Fibroblast of skin of right quadriceps (primary cell): ENCODE measurements at places on chromosomes 16 and 17.

DNA sequence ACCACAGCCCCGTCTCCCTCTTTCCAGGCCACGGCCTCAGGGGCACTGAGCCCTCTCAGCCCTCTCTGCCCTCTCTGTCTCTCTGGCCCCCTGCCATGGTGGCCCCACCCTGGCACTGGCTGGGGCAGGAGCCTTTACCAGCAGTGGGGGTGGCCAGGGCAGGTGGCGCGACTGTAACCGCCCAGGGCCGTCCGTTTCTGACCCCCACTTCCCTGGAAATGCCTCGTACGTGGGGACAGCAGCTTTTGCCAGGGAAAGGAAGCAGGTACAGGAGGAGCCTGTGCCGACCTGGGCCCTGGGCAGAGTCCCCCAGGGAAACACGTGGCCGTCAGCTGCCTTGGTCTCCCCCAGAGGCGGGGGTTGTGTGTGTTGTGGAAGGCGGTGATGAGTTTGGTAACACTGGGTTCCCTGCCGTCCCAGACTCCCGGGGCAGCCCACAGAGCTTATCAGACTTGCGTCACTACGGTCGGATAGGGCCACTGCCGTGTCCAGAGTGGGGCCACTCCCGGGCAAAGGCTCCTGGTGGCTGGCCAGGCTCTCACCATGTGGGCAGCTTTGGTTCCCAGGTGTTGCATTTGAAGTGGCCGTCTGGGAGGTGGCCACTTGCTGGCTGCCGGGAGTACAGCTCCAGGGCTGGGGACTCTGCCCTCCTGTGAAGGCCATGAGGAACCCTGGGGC lies 249.3 kb upstream of the CIBAR2 start:
- DNase-seq, result no peak

DNA sequence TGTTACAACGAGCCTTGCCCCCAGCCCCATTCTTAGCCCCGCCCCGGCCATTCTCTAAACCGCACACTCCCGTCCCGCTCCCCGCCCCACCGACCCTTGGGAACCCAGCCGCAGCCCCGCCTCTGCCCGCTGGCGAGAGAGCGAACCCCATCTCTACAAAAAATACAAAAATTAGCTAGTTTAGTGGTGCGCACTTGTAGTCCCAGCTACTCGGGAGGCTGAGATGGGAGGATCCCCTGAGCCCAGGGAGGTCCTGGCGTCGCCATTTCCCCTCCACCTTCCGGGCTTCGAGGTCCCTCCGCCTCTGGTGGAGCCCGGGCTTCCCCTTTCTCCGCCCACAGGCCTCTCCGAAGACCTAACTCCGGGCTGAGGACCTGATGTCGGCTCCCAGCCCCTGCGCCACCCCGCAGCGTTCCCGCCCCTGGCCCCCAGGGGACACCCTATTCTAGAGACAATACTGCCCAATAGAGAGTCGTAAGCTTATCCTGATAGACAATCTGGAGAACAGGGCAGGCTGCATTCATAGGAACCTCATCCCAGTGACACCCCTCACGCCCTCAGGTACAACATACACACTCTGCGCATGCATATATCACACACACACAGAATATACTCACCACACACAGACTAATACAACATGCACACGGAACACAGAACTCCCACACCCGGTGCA lies 480 bp upstream of the PROCA1 start:
- peak; percentile 27 for DNase-seq

GRCh38 chr17:6913608-6914443 lies 82.0 kb upstream of the ALOX12 start:
- DNase-seq, result peak; percentile 58

DNA sequence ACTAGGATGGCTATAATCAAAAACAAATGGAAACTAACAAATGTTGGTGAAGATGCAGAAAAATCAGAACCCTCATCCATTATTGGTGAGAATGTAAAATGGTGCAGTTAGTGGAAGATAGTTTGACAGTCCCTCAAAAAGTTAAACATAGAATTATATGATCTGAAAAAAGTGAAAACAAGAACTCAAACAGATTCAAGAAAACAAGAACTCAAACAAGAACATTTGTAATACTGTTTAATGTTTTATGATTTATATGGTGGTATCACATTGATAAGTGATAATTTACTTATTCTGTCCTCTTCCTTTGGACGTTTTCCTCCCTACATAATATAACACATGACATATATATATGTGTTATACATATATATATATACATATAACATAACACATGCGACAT lies 12.0 kb downstream of the USP31 start:
- DNase-seq, result no peak

DNA sequence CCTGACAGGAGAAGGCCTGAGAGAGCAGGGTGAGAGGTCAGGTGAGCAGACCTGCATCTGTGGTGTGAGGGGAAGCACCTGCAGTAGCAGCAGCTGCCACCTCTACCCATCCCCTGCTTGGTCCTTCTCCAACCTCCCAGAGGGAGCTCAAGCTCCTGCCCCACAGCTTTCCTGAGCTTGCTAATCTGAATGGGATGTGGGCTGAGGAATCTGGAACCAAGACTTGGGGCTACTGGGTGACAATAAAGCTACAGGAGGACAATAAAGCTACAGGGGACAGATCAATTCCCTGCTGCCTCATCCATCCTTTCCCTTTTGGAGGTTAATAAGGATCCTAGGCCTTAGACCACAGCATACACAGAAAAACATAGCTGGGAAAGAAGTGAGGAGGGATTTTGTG lies 4.9 kb upstream of the TBX4 start:
- no peak for DNase-seq

DNA sequence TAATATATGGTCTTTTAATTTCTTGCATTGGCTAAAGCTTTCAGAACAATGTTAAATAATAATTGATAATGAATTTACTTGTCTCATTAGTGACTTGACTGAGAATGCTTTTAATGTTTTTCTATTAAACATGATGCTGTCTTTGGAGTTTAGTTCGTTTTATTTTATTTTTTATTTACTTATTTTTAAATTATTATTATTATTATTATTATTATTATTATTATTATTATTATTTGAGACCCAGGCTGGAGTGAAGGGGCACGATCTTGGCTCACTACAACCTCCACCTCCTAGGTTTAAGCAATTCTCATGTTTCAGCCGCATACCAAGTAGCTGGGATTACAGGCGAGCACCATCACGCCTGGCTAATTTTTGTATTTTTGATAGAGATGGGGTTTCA lies 4.4 kb downstream of the OR3A3 start:
- no peak for DNase-seq

DNA sequence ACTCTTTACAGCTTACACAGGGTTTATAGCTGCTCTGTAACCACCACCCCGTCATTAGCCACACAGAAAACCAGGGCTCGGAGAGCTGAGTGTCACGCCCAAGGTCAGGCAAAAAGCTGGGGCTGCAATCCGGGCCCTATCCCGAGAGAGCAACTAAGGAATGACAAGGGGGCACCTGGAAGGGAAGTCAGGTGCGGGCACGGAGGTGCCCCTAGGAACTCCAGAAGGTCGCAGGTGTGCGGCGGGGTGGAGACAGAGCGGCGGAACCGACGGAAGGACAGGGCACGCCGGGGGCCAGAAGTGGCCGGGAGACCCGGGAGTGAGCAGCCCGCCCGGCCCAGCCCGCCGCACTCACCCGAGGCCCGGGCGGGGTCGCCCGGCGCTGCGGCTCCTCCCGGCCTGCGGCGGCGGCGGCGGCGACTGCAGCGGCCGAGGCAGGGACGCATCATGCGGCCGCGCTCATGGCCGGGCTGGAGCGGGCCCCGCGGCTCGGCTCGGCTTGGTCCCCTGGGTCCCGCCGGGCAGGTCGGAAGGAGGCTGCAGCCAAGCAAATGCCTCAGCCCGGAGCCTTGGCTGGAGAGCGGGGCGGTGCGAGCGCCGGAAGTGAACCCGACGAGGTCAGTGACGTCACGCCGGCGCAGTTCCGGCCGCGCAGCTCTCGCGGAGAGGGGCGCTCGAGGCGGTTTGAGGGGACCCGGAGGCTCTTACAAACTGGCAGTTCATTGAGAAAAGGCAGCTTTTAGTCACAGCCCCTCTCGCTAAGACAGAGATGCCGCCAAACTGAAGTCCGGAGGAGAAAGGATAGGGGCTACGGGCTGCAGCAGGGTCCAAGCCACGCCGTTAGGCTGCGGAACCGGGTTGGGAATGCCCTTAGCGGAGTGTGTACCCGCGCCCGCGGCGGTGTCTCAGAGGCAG lies at the start of gene ZDHHC7:
TSS of gene ZDHHC7 (minus strand) at position 605 of the 915 bp plus-strand sequence. CDS start 20,917 bp downstream, outside the sequence.
- DNase-seq, result peak; percentile 85

GRCh38 chr17:29352146-29352545 lies 38.0 kb upstream of the TAOK1 start:
- no peak for DNase-seq

DNA sequence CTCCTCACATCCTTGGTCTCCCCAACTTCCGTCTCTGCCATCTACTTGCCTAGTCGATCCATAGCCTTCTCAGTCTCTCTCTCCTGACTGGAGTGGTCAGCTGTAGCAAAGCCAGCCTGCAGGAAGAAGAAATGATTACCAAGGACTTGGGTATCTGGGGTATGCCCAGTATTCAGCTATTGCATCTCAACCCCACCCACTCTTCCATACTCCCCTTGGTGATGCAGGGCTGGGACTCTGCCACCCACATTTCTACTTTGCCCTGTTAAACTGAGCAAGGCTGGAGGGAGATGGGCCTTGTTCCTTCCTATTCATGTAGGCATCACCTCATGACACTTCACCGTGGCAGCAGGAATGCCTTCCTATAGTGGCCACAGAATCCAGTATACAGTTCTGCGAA lies 2.3 kb downstream of the COPRS start:
- no peak for DNase-seq

DNA sequence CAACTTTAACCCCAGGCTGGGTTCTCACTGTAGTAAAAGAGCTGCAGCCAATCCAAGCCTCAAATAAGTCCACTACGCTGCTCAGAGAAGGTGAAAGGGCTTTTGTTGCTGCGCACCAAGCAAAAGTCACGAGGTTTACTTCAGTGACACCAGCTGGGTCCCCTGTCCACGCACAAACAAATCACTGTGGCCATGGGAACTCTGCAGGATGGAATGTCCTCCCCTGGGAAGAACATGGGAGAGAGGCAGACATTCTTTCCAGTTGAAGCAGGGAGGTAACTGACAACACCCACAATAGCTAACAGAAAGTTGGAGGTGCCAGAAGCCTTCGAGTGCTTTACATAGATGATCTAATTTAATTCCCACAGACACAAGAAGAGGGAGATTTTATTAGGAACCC lies 181.9 kb downstream of the PMP22 start:
- DNase-seq, result peak; percentile 7

DNA sequence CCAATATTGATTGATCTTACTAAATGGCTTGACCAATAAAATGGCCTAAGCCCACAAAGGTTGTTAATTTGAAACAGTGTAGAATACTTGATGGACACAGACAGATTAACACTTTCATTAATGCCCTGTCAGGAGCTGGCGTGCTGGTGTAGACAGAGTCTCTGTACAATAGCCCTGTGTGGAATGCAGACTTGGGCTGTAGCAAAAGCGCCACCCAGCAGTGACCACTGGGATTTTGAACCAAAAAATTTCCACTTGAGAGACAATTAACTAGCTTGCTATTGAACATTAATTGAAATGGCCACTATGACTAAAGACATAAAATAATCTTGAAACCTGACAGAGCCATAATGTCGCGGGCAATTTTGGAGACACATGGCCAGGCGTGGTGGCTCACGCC lies 19.7 kb upstream of the GUCY2D start:
- peak; percentile 25 for DNase-seq

GRCh38 chr17:47982091-47982617 lies 11.2 kb downstream of the CDK5RAP3 start:
- DNase-seq, result no peak

- DNase-seq, result peak; percentile 62
These were observed 132.0 kb downstream of the COPRS start for GRCh38 chr17:31726980-31727427.

- DNase-seq, result no peak
These were observed 32.1 kb downstream of the TRIM25 start for GRCh38 chr17:56881685-56882295.

DNA sequence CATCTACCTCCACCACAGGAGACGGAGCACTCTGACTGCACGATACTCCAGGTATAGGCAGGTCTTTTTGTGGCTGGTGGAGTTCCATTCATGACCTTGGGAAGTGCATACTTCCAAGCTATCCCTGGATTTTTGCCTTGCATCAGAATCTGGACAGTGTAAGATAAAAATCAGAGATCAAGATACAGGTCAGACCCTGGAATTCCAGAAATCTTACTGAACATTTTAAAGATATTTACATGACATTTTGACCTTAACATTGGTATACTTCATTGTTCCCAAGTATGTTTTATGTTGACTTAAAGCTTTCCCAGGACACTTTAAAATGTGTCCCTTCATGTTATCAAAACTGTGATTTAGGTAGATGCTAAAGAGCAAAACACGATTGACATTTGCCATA lies 101.0 kb downstream of the SYCE1L start:
- no peak for DNase-seq

- DNase-seq, result no peak
These were observed 313.0 kb upstream of the GOT2 start for GRCh38 chr16:59047114-59047513.

DNA sequence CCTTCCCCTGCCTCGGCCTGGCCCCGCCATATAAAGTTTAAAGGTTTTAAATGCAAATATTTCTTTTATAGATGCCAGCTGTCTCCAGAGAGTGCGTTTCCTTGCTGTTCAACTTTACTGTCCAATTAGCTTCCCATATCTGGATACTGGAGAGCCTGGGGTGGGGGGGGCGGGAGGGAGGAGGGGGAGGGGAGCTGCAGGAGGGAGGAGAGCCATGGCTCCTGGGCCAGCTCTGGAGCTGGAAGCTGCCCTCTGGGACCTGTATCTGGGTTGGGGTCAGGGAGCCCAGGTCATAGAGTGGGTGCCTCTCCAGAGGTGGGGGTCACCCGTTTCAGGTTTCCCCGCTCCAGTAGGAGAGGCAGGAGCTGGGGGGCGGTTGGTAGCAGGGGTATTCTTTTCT lies 6.2 kb upstream of the GSE1 start:
- DNase-seq, result no peak

- DNase-seq, result no peak
These were observed 8.2 kb upstream of the MPP2 start for GRCh38 chr17:43915559-43915958.

GRCh38 chr16:10571354-10571753 lies 9.0 kb downstream of the EMP2 start:
- no peak for DNase-seq

DNA sequence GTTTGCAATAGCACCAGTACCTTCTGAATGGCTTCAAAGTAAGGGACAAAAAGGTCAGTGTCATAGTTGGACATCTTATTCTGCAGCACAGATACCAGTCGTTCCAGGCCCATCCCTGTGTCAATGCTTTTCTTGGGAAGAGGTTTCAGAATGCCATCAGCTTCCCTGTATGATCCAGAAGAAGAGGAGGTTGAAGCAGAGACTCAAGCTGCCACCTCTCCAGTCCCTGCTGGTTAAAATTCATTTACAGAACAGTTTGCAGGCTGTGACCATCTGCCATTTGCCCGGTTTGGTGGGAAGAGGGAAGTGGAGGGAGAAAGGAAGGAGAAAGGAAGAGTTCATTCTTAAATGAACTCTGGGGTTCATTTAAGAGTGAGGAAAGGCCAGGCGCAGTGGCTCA lies 18.4 kb upstream of the EXOSC6 start:
- DNase-seq, result no peak
